ENCODE measurements at places on chromosomes 7 and 10.

GRCh38 chr7:81769891-81770727 is at the start of gene HGF:
Gene HGF (minus strand): TSS chr7:81770047. CDS start chr7:81769971, 76 bp downstream.
- DNase-seq: no peak

DNA sequence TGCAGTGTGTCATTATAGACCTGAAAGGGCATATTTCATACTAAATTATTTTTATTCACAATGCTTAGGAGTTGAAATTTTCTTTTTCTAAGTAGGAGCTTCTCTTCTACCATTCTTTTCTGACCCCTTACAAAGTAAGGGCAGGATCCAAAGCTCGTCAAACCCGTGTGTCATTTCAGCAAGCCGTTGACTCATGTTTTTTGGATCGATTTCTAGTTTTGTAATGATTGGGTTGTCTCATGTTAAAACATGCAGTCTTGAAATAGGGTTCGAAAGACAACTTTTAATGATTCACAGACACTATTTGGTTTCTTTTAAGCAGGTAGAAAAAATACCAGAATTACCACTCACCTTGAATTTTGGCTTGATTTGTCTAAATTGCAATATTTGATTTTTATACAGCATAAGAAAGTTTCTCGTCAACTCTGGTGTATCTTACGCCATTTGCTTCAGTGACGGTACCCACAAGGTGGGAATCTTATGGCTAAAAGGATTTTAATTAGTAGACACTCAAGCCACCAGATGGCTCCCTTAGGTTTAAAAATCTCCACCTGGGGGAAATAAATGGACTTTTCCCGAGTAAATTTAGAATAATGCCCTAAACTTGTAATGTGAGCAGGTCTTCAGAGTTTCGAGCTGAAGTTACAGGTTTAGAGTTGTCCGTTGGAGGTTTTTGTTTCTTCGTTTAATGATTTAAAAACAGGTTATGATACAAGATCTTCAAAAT is 283.4 kb downstream of the CCDC3 start:
- no peak for DNase-seq

- no peak for DNase-seq
Observed at GRCh38 chr10:96716390-96716789, 3.9 kb downstream of the PIK3AP1 start.

DNA sequence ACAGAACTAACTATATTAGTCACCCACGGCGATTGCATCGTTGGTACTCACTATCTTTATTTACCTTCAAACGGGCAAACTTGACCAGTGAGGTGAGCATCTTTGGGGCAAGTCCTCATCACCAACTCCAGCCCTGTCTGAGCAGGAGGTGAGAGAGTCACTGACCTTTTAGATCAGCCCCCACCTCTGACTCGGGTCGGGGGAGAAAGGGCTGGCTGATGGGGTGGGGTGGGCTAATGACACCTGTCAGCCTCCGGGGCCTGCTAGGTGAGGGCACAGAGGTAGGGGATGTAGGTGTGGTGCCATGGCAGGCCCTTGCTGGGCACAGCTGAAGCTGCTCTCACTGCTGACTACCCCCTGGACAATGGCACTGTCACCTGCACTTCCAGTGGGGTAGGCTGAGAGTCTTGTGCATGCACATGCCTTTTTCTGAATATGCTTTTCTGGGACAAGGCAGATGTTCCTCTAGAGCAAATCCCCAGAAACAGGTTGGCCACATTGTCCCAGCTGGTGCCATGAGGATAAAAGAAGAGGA is 359.5 kb upstream of the MKI67 start:
- no peak for DNase-seq

GRCh38 chr10:88962336-88962735 is 9.8 kb upstream of the ACTA2 start:
- DNase-seq: no peak

- DNase-seq: peak; percentile 54
Observed at GRCh38 chr7:152894295-152895170, 135.0 kb downstream of the ACTR3B start.

DNA sequence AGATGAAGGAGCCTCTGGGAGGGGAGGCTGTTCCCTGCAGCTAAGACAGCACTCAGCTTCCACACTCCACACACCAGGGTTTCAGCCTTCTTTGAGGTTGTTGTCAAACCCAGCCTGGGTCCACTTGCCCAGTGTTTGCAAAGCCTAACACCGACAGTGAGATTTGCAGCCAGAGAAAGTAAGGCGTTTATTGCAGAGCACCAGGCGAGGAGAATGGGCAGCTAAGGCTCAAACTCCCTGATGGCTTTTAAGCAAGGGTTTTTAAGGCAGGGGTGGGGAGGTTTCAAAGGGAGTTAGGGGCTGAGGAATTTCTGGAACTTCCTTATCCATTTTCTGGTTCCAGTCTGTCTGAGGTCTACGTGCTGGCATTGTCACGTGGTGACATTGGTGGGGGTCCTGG is 4.7 kb upstream of the ZNF775 start:
- no peak for DNase-seq

GRCh38 chr10:124299696-124300095 is 119.0 kb downstream of the OAT start:
- no peak for DNase-seq

DNA sequence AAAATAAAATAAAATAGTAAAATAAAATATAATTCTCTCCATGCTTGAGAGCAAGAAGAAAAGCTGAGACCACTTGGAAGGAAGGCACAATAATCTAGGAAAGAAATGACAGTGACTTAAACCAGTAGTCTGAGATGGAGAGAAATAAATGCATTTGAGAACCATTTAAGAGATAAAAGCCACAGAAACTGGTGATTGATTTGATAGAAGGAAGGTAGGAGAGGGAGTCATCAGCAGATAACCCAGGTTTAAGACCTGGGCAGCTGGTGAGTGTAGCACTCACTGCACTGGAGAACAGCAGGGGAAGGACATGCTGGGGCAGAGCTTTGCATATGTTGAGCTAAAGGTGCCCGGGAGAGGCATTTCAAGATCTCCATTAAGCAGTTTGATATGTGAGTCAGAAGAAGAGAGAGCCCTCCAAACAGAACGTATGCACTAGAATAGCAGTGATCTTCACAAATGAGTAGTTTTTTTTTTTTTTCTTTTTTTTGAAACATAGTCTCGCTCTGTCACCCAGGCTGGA is 268.0 kb downstream of the DYNC1I1 start:
- DNase-seq: no peak

GRCh38 chr10:22315455-22316285 is 518 bp upstream of the COMMD3 start:
- peak; percentile 55 for DNase-seq

GRCh38 chr7:4742852-4743251 is 32.6 kb upstream of the AP5Z1 start:
- DNase-seq: no peak

DNA sequence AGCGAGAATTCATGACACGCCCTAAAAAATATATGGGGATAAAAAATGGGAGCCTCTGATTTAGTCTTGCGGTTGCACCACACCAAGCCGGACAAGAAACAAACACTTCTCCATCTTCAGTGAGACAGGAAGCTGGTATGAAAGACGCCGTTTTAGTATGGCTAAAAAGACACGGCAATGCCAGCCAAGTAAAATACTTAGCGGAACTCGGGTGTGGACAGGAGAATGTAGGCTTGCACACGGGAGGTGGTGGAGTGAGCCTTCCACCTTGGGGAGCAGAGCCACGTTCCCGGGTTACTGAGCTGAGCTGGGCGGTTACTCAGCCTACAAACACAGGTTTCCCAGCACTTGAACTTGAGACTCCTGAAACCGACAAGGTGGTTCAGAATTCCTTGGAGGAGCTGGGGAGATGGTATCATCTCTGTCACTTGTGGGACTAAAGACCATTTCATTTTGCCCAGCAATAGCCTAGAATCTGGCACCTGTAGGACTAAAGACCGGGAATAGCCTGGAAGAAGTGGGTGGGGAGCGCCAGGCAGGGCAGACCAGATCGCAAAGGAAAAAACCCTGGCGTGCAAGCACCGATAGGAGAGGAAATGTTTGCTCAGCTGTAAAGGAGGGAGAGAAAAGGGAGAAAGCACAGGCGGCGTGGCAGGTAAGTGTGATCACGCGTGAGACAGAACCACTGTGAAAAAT is 34.8 kb upstream of the SEPHS1 start:
- no peak for DNase-seq

DNA sequence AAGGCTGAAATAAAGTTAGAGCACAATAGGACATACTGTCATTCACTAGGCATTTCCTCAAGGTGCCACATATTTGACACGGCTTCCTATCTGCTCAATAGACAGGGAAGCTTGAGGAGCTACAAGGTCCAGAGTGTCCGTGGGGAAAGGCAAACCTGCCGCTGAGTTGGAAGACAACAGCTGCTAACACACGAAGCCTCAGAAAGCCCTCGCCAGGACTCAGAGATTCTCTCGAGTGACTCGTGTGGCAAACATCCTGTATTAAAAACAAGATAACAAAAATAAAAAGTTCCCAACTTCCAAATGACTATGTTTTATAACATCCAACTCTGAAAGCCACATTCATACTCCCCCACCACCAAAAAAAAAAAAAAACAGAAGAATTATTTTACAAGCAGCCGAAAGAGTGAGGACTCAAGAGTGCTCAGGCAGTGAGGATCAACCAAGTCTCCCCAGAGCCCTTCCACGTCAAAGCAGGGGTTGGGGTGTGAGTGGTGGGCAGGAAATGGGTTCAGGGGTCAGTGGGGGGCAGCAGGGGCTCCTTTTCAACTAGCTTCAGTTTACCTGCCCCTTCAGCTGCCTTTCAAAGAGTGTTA is 67.6 kb downstream of the STK17A start:
- no peak for DNase-seq

- no peak for DNase-seq
Observed at GRCh38 chr7:130433301-130433700, 7.5 kb downstream of the CEP41 start.

- DNase-seq: no peak
Observed at GRCh38 chr7:95472581-95473161, 13.1 kb upstream of the ASB4 start.

DNA sequence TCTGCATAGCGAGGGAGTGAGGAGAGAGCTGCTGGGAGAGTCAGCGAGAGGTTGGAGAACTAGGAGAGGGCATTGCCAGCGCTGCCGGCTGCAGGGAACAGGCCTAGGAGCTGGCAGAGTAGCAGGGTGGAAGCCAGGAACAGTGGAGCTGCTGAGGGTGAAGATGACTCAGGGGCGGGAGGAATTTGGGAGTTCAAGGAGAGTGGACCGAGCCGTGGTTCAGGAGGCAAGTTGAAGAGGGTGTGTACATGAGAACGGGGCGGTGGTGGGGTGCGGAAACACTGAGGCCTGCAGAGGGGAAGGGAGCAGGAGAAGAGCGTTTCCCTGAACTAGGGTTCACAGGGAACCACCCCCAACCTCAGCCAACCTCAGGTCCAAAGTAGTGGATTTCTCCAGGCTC is 31.5 kb downstream of the HIF1AN start:
- DNase-seq: no peak

- no peak for DNase-seq
Observed at GRCh38 chr10:644076-644942, 45.2 kb downstream of the DIP2C start.

DNA sequence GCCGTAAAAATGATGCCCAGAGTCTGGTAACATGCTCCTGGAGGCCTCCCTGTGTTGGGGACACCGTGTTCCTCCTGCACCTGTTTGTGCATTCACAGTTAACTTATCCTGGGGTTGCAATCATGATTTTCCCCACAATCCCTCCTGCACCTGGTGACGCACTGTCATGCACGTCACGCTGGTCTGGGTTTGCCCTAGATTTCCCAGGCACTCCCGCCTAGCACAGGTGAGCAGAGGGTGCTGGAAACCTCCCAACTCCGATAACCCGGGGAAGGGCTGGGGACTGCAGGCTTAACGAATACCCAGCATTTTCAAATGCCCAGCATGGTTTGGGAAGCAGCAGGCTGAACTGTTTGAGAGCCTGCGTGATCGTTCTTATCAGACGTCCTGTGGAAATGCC is 427.1 kb downstream of the TCERG1L start:
- DNase-seq: no peak

- DNase-seq: no peak
Observed at GRCh38 chr10:86285136-86285790, 81.3 kb downstream of the GRID1 start.

DNA sequence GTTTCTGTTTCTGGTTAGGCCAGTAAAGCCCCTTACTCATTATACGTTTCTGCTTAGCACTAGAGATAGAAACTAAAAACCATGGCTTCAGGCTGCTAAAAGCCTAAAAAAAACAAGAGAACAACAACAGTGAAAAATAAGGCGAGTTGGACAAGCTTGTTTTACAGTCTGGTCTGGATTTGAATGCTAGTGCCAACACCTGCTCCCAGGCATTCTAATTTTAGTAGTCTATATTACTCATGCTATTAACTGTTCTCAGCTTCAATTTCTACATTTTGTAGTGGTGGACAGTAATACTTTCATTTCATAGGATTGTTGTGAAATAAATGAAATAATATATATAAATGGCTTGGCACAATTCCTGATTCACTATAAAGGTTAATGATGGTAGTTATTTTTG is 108.5 kb downstream of the HBP1 start:
- no peak for DNase-seq

GRCh38 chr10:96747734-96748550 is 27.6 kb upstream of the PIK3AP1 start:
- peak; percentile 31 for DNase-seq

GRCh38 chr10:119652361-119652730 is 1.2 kb downstream of the BAG3 start:
- DNase-seq: no peak

DNA sequence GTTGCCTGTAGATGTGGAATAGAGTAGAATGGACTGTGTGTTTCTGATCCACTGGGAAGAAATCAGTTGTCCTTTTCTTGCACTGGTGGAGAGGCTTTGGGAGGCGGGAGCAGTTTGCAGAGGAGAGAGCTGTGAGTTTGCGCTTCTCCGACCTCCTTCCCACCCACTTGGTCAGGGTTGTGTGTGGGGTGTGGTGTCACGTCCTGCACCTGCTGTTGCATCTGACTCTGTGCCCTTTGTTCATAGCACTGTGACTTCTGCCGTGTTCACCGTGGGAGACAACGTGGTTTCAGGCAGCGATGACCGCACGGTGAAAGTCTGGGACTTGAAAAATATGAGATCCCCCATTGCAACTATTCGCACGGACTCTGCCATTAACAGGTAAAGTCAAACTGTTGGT is 67.8 kb downstream of the WDR37 start:
- DNase-seq: no peak

GRCh38 chr7:47466832-47467231 is 115.1 kb downstream of the TNS3 start:
- DNase-seq: no peak

DNA sequence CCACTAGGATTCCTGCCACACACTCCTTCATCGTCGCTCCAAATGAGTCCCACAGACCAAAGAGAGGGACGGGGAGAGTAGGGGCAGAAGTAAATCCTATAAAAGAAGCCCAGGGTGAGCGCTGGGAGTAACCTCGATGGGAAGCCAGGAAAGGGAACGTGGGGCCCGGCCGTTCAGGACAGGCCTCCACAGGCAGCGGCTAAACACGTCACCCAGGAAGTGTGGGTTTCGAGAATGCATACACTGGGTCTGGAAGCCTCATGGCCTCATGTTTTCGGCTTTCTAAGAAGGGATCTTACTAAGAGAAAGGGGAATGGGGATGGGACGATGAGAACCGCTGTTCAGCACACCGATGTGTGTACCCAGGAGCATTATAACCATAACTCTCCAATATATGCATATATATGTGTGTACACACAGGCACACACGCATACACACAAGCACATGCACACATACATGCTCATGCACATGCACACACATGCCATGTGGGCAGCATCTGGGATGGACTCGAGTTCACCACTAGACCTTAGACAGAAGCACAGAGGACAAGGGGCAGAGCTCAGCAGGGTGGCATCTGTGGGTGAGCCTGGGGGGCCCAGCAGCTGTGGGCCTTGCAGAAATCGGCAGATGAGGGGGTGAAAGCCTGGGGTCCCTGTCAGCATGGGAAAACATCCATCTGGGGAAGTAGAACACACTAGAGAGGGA is 14.8 kb upstream of the CNPY1 start:
- DNase-seq: no peak
